ENCODE measurements at places on chromosomes 5 and 9.

DNA sequence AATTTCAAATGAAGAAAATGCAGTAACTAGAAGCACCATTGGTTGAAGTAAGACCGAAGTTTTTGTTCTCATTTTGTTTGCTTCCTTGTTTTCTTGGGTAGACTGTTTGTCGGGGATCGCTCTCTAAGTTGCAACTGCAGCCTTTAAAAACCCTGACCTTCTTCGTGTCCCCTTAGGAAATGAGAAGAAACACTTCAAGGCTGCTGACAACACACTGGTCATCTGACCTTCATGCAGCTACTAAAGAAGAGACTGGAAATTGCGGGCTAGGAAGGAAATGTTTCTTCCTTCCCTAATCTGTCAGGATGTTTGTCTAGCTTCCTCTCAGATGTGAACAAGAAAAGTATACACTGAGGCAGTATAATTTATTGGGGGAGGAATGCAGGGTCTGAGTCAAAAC, 50.7 kb upstream of the CHSY3 start:
- DNase-seq: no peak

DNA sequence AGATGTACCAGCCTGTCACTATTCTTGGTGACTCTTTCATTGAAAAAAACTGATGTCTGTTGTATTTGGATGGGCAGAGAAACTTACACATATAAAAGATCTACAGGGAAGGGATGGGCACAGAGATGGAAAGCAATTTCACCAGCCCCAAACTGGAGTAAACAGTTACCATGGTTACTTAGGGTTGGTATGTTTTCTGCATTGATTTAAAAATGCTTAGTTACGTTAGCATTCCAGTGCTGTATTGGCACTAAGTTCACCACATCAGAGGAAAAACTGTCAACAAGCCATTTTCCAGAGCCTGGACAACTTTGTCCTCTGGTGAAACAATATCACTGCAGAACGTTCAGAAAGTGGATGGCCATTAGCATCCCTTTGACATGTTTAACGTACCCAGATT, 28.0 kb downstream of the MARCHF3 start:
- DNase-seq: no peak

DNA sequence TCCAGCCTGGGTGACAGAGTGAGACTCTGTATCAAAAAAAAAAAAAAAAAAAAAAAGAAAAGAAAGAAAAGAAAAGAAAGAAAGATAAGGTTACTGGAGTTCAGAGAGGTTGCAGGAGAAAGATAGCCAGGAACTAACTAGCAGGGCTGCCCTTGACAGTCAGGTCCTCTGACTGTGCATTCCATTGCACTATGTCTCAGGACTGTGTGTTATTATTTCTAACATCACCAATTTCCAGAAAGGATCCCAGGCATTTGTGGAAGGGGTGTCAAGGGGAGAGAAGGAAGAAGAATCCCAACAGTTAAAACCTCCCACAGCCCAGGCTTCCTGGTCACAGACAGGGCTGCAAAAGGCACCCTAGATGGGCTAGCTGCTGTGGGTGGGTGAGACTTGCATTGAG, 25.1 kb downstream of the KLF4 start:
- DNase-seq: no peak

GRCh38 chr5:158270996-158271554, 412.1 kb upstream of the CLINT1 start:
- DNase-seq: no peak
